GM04503 (cell line): ENCODE measurements at places on chromosomes 12 and 14.
A peak's percentile ranks its signal among the peaks of the same experiment; 100 is the strongest.

DNA sequence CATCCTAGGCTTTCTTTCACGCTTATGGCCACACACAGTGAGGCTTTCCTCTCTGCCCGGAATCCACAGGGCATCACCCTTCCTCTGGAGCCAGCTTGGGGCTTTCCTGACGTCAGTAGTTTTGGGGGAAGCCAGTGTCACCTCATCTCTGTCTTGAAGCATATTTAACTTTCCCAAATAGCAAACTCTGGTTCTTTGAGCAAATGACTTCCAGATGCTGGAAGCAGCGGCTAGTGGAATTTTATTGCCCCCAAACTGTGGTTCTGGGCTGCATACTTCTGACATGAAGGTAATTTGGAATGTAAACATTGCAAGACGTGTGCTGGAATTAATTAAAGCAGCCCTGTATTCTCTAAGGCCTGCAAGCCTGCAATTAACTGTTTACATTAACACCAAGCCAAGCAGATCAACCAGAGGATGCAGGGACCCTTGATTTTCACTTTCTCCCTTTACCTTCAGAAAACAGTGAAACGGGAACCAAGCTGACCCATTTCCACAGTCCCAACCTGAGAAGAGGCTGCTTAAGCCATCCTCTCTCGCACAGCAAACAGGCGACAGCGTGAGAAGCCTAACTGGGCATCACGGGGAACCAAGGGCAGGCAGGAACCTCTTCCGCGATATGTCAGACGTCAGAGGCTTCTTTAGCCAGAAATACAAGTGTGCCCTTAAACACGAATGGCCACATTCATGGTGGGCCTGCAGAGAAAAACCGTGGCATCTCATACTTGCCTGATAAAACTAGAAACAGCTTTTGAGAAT lies 258.4 kb downstream of the CACNA1C start:
- peak; percentile 93 for DNase-seq

- no peak for DNase-seq
Observed at GRCh38 chr12:79296133-79296532, 394.6 kb downstream of the PAWR start.

GRCh38 chr12:19490908-19491307 lies 51.6 kb downstream of the AEBP2 start:
- no peak for DNase-seq

DNA sequence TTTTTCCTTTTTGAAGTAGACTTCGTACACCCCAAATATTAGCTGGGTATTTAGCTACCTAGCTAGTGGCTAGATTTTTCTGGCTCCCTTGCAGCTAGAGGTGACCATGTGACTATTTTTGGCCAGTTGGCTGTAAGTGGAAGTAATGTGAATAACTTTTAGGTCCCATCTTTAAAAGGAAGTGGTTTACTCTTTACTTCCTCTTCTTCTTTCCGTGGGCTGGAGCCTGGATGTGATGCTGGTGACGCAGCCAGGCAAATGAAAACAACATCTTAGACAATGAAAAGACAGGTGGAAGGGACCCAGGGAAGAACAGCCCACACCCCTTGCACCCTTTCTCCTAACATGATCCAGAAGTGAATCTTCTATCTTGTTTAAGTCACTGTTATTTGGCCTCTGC lies 245.5 kb downstream of the ATP23 start:
- DNase-seq: no peak

GRCh38 chr12:68119724-68120211 lies 39.8 kb downstream of the IFNG start:
- DNase-seq: no peak

DNA sequence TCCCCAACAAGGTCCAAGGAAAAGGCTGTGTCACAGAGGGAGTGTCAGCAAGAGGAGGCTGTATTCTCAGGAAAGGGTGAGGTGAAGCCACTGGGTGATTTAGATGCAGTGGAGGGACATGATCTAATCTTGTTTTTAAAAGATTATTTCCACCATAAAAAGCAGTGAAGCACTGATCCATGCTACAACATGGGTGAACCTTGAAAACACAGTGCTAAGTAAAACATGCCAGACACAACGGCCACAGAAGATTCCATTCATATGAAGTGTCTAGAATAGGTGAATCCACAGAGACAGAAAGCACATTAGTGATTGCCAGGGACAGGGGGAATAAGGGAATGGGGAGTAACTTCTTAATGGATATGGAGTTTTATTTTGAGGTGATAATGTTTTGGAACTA lies 12.8 kb downstream of the RITA1 start:
- no peak for DNase-seq
